ENCODE measurements at places on chromosomes 7 and 10. TPM values are rescaled to one million over a fixed set of nuclear protein-coding genes. Genes with fewer than 3 reads are reported as not detected.

The SLIT1 gene
- not detected for total RNA-seq

The ADIRF gene
- total RNA-seq: 368 TPM

The LOXL4 gene
- 8.1 TPM for total RNA-seq

The METTL27 gene
- total RNA-seq: 9.3 TPM

The NUTM2D gene
- total RNA-seq: 6.4 TPM

The SEMA3E gene
- 3.3 TPM for total RNA-seq

The TEX36 gene
- total RNA-seq: 0.49 TPM

The GNGT1 gene
- total RNA-seq: not detected

The C10orf67 gene
- total RNA-seq: not detected

The BTBD16 gene
- 0.14 TPM for total RNA-seq

The ZNF503 gene
- 12.1 TPM for total RNA-seq

The FMC1 gene
- total RNA-seq: 11.3 TPM

The ZNF853 gene
- 18.6 TPM for total RNA-seq

The FAM13C gene
- 29.2 TPM for total RNA-seq

The ZNF107 gene
- 1.8 TPM for total RNA-seq

The H2BK1 gene
- not detected for total RNA-seq

The ST8SIA6 gene
- not detected for total RNA-seq

The GPR26 gene
- not detected for total RNA-seq

The DOCK4 gene
- 217 TPM for total RNA-seq

The AOAH gene
- 5.5 TPM for total RNA-seq

Measured in uterus (tissue), 4 donors.